ENCODE measurements at places on chromosomes 5 and 9. TPM values are rescaled to one million over a fixed set of nuclear protein-coding genes. Genes with fewer than 3 reads are reported as not detected.

DNA sequence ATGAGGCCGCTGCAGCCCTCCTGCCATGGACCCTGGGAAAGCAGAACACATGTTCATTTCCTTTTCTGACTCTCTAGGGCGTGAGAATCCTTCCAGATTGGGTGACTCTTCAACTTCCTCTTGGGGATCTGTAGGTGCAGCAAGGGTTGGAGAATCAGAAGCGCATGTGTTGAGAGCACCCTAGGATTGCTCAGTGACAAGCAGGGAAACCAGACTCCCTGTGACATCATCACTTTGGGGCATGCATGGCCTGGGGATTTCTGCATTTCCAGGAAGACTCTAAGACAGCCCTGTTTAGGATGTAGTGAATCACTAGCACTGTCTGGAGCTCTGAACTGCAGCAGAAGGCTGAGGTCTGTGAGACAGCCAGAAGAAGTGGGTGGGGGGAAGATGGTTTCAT lies 15.1 kb upstream of the LCP2 start:
- DNase-seq: no peak

DNA sequence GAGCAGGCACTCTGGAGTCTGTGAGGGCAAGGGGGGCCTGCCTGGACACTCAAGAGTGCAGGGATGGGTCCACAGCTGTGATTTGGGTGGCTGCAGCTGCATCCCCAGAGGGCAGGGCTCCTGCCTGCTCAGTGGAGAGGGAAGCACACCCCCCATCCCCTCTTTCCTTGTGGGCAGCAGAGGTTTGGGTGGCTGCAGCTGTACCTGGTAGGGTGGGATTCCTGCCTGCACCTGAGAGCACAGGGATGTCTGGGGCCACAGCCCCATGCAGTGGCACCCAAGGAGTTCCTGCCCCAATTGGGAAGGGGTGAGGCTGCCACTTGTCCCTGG lies 605.4 kb upstream of the FAM174A start:
- no peak for DNase-seq

DNA sequence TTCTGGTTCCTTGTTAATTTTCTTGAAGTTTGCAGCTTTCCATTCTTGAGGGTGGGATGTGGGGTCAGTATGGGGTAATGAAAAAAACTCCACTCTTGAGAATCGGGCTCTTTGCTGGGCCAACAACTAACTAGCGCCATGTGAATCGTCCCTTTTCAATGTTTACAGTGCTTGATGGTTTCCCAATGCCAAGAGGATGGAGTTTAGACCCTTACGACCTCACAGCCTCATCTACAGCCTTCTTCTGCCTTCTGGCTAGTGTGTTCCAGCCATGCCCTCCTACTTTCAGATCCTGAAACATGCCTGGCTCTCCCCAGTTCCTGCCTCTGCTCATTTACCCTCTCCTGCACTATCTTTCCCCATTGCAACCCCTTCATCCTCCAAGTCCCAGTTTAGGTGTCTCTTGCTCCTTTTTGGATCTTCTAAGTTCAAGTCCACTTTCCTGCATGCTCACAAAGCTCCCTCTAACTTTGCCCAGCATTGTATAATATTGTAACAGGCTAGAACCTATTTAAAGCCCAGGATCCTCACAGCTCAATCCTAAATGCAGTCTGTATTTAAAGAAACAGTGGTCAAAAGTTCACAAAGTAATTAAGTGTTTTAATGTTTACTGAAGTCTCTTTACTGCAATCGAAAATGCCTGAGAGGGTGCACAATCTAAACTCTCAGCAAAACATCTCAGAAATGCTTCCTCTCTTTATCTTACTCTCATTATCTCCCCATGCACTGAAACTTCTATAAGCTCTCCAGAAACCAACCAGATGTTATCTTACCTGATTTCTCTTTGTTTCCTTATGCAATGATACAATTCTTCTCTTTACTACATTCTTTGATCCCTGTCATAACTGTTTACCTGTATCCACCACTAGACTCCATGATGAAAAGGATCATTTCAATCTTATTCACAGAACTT lies 20.6 kb upstream of the CAST start:
- no peak for DNase-seq

- DNase-seq: no peak
Measured at GRCh38 chr5:110085826-110086225, 396.1 kb downstream of the MAN2A1 start.

- no peak for DNase-seq
Measured at GRCh38 chr5:28344836-28345433, 1306.5 kb upstream of the CDH9 start.

- DNase-seq: no peak
Measured at GRCh38 chr9:70791936-70792335, 329.5 kb downstream of the TRPM3 start.

DNA sequence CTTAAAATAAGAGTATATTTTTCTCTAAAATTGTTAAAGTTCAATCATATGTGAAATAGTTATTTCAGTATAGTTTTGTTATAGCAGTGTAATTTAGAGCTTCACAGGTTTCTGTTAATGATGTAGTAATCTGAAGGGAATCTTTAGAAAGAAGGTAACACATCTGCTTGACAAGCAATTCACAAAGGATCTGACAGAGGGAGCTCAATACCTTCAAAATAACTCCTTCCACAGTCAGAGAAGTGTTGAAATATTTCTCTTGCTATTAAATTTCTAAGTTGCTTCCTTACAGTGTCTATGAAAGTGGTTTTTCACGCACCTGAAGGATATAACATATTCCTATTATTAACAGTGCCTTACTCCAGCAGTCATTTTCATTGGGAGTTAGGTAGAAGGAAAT lies 44.9 kb downstream of the SLC25A51 start:
- no peak for DNase-seq

DNA sequence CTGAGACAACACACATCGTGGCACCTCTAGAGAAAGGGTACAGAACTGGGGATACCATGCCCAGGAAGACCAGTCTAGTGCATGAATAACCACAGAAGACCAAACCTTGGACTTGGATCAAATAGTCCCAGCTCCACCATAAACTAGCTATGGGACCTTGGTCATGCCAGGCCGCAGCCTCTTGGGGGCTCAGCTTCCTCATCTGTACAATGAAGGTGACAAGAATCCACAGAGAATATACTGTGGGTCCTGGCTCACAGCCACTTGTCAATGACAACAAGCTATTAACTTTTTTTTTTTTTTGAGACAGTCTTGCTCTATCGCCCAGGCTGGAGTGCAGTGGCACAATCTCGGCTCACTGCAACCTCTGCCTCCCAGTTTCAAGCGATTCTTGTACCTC lies 3.9 kb downstream of the KYAT1 start:
- no peak for DNase-seq

- DNase-seq: no peak
Measured at GRCh38 chr9:135815830-135816650, 91.3 kb downstream of the CAMSAP1 start.

GRCh38 chr9:78127279-78128225 lies 95.9 kb upstream of the GNAQ start:
- no peak for DNase-seq

DNA sequence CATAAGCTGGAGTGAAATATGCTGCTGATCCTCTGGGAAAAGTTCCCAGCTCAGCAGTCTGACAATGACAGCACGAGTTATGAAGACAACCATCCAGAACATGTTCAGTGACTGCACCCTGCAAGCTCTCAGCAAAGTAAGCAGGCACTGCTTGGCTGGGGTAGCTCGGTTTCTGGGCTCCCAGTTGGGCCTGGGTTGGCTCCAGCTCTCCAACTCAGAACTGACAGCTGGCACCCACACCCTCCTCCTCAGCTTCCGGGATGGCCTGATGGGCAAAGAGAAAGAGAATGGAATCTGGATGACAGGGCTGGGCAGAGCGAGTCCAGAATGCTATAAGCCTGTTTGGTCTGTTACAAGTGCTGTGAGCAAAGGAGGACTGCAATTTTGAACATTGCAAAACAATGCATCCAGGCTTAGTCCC lies 185.0 kb downstream of the CSNK1G3 start:
- DNase-seq: no peak

DNA sequence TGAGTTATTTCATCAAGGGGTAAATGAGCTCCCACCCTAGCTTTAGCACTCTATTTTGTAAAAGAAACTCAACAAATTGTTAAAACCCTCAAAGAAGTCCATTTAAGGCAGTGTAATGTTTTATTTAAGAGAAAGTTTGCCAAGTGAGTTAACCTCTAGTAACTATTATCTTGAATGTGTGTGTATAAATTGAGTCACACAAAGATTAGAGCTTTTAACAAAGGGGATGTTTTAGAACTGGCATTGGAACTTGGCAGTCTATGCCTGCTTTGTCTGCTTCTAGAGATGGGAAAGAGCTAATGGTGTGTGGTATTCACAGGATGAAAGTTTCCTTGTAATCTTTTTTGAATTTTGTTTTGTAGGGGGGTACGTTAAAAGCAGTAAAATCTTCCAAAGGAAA lies 33.2 kb downstream of the KDM3B start:
- no peak for DNase-seq

DNA sequence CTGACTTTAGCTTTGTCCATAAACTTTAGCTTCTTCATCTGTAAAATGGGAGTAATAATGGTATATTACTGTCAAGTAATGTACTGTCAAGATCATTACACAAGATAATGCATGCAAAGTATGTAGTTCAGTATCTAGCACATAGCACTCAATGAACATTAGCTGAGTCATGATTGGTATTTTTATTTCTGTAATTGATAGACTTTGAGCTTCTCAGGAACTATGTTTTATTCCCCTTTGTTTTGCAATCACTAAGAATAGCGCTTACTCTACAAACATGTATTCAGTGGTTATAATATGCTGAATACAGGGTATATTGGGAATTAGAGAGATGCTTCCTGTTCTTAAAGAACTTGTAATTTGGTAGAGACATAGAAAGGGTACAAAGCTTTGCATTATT lies 142.3 kb upstream of the KLF9 start:
- no peak for DNase-seq

GRCh38 chr5:16453609-16454008 lies 12.0 kb downstream of the ZNF622 start:
- no peak for DNase-seq

GRCh38 chr9:8863886-8864544 lies 1064.4 kb upstream of the DMAC1 start:
- DNase-seq: no peak

- no peak for DNase-seq
Measured at GRCh38 chr5:444226-444625, 1.2 kb downstream of the EXOC3 start.

DNA sequence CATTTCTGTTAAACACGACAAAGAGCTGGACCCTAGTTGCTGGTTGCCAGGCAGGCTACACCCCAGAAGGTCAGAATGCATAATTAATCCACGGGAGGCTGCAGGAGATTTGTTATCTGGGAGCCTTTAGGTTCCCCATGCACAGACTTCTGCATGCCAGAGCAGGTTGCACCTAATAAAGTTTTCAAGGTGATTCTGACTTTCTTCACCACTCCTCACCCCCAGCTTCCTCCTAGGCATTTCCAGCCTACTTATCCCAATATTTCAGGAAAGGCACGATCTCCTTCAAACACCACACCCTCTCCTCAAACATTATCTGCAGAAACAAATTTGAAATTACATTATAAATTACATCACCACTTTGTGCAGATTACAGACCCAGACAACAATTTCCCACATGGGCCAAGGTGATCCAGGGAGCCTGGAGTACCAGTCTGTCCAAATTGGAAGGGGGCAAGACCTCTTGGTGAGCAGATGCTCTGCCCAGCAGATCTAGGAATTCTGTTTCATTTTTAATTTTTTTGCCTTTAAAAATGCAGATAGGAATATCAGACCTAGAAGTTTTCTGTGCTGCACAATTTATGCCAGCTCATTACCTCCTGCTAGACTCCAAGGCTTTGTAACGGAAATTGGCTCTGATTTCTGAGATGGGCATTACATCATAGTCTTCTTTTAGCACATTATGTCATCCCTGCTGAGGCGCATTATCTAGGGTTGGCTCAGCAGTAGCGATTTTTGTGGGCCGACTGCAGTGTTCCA lies 363.4 kb upstream of the SLC30A5 start:
- no peak for DNase-seq

GRCh38 chr5:155616779-155617392 lies 603.3 kb downstream of the KIF4B start:
- DNase-seq: peak; percentile 84

DNA sequence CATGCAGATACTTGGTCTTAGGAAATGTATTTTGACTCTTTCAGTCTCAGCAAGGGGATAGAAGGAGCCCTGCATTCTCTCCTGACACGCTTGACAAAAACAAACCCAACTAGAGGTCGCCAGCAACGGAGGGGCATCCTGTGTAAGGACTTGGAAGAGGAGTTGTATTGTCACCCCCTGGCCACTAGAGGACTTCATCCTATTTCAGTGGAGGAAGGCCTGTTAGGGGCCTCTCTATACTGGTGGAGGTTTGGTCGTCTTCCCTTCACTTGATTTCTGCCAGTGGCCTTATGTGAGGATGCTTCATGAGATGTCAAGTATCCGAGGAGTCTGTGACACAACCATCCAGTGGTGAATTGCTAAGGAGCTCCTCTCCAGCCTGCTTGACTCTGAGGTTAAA lies 122.8 kb upstream of the STC2 start:
- DNase-seq: peak; percentile 50

DNA sequence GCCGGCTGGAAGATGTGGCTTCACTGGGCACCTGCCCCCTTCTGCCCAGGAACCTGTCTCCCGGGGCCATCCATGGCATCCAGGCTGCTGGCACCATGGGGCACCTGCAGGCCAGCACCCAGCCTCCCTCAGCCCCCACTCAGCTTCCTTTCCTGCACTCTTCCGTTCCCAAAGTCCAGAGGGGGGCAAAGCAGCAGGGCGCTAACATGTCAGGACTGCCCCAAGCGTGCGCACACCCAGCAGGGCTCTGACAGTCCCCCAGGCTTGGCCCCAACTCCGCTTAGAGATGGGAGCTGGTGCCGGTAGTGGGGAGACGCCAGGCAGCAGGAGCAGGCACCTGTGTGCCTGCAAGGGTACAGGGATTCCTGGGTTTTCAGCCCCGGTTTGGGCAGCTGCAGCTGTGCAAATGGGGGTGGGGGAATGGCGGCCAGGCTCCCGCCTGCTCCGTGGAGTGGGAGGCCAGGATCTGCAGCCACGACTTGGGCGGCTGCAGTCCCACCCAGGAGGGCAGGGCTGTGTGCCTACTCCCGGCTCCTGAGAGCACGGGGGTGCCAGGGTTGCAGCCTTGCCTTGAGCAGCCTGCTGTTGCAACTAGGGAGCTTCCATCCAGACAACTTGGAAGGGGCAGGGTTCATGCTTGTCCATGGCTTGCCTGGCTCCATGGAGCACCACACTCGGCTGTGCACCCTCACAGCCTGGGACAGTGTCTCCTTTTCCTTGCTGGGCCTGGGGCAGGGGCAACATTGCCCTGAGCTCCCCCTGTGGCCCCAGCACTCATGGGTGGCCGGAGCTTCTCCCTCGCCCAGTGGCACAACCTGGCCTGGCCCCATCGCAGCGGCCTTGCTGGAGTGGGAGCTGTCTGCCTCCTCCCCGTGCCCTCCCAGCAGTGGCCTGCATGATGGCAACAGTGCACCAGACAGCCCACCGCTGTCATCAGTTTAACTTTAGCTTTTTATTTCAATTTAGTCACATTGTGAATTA lies 561.1 kb downstream of the MTRR start:
- no peak for DNase-seq

GRCh38 chr5:15515229-15515628 lies 15.2 kb downstream of the FBXL7 start:
- no peak for DNase-seq

Gene ARRDC3
- total RNA-seq: 25.1 TPM

Gene PAPPA
- total RNA-seq: 0.34 TPM

Gene SCGB3A2
- 57.3 TPM for total RNA-seq

Gene TSSK1B
- total RNA-seq: not detected

Gene MEIKIN
- total RNA-seq: not detected

Gene FGF10
- total RNA-seq: 0.32 TPM

Gene OBP2B
- total RNA-seq: not detected

Gene SLC45A2
- not detected for total RNA-seq

Gene PRRT1B
- 1.2 TPM for total RNA-seq

Gene IL13
- total RNA-seq: not detected

Gene PGM5
- 0.16 TPM for total RNA-seq

Gene BTNL8
- 0.96 TPM for total RNA-seq
